IMR-90 (cell line): ENCODE measurements at places on chromosomes 7 and 10. TPM values are rescaled to one million over a fixed set of nuclear protein-coding genes. Genes with fewer than 3 reads are reported as not detected.

UTF1 gene
- not detected in 2 replicates for total RNA-seq

DNA sequence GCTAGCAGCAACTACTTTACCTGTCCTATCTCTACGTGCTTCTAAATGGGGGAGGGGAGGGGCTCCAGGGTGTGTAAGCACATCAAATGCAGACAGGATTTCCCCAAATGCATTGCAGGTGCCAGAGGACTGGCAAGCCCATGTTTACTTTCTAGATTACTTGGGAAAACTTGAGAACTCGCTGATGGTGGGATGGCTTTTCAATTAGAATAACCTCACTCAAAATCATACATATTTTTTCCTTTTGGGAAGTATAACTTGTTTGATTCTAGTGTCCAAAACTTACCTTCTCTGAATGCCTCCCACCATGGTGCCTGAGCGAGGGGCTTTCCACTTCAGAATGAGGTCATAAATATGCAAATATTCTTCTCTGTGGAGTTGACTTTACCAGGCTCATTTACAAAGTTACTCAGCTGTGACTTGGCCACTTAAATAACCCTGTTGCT is 191.3 kb upstream of the RHOBTB1 start:
- no peak for DNase-seq

GRCh38 chr7:29375641-29376562 is 181.3 kb downstream of the CHN2 start:
- DNase-seq = no peak

DNA sequence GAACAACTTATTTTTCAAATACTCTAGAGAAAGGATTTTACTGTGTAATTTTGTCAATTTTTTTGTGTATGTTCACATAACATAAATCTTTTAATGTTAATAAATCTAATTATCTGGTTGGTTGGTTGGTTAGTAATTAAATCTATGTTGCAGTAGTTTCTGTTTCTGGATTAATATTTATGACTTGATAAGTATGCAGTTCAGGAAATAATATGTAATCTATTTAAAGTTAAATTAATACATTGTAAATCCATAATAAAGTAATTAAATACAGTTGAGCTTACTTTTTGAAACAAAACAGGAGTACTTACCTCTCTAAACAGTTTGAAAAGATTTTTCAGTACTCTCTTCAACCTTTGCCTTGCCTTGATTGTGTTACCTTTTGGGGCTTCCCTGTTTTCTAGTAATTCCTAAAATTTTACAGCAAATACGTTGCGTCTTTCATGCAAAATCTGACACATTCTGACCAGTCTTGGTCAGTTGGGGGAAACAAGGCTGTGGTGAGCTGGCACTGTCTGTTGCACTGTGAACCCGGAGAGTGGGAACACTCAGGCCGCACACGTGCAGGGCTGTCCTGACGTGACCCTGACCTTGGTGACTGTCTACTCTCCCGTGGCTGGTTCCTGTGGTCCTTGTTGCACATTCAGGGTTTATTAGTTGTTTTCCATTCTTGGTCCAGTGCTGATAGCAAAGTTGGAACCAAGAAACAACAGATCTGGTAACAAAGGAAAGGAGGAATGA is 45.6 kb upstream of the FGL2 start:
- DNase-seq = no peak

GRCh38 chr7:124843336-124843735 is 77.7 kb upstream of the GPR37 start:
- DNase-seq = no peak

GRCh38 chr7:140653319-140654108 is 12.9 kb upstream of the DENND2A start:
- DNase-seq = peak; percentile 86

GRCh38 chr7:93902777-93903423 is 3.5 kb upstream of the GNGT1 start:
- peak; percentile 75 for DNase-seq

GRCh38 chr10:116014871-116015582 is 258.0 kb downstream of the GFRA1 start:
- DNase-seq = no peak

ASNS gene
- 39.2 and 39.4 TPM in 2 replicates for total RNA-seq

FXYD4 gene
- not detected in 2 replicates for total RNA-seq
